ENCODE measurements at places on chromosomes 4 and X. TPM values are rescaled to one million over a fixed set of nuclear protein-coding genes. Genes with fewer than 3 reads are reported as not detected.

GRCh38 chrX:68794461-68794860, 34.4 kb upstream of the EFNB1 start:
- H3K4me1 ChIP-seq: no peaks in the 10 kb centered on the region
- H3K27ac ChIP-seq: no peak overlapping the region

GRCh38 chrX:133215017-133215416, 3.1 kb downstream of the TFDP3 start:
- no peak overlapping the region for H3K27ac ChIP-seq
- H3K4me3 ChIP-seq: no peak overlapping the region
- H3K27me3 ChIP-seq: no peaks in the 10 kb centered on the region
- no peak for DNase-seq

DNA sequence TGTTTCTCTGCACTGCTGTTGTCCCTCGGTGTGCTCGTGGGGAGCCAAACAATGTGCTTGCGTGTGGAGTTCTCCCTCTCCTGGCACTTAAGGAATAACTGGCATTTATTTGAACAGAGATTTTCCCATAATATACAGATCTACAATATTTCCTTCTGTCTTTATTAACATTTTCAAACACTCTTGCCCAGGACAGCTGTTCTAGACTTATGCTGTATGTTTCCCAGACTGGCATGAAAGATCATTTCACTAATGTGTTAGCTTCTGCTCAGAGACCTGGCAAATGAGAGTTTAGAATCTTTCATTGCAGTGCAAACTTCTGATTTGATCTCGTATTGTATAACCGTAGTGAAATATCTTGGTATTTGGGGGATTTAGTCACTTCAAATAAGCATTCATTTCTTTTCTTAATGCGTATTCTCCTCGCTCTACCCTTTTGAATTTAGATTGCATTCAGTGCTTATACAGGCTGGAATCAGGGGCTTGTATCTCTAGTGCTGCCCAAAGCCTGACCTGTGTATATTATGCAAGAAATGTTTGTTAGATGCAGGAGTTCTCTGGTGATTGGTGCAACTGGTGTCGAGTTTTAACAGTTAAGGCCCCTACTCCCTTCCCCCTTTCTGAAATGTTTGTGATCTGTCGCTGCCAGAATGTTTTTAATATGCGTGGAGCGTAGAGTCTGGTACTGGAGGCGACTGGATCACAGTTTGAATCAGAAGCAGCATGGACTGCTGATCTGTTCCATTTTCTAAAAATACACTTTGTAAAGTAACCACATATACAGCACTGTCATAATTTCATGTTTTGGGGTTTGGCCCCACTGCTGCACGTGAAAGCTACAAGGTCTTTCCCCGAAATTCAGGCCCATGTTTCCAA, 326.3 kb downstream of the ARHGAP10 start:
- no peaks in the 10 kb centered on the region for H3K36me3 ChIP-seq
- no peaks in the 10 kb centered on the region for H3K27me3 ChIP-seq
- H3K4me3 ChIP-seq: no peak overlapping the region
- DNase-seq: no peak
- peaks cover 36% of the 10 kb centered on the region for H3K4me1 ChIP-seq
- no peak overlapping the region for H3K27ac ChIP-seq

DNA sequence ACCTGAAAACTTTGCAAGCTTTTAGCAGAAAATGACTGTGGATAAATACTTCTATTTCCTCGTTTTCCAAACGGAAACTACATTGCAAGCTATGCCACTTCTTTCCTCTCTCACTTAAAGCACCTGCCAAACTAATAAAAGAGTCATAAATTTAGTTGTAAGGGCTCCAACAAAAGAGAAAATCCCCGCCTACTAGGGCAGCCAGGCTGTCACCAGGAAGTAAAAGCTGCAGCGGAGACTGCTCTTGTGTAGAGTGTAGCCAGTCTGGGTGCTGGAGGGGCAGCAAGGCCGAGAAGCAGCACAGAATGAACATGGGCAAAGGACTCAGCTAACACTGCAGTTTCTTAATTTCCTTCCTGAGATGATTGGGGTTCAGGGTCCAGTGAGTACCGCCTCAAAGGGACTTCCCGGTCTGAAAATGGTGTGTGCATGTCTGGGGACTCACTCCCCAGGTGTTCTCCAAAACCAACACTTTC, 89.3 kb upstream of the MAML3 start:
- H3K27ac ChIP-seq: peak overlapping the region; percentile 54
- no peak overlapping the region for H3K4me3 ChIP-seq
- H3K4me1 ChIP-seq: peaks cover 32% of the 10 kb centered on the region
- H3K36me3 ChIP-seq: no peaks in the 10 kb centered on the region
- no peaks in the 10 kb centered on the region for H3K27me3 ChIP-seq
- peak; percentile 63 for DNase-seq

DNA sequence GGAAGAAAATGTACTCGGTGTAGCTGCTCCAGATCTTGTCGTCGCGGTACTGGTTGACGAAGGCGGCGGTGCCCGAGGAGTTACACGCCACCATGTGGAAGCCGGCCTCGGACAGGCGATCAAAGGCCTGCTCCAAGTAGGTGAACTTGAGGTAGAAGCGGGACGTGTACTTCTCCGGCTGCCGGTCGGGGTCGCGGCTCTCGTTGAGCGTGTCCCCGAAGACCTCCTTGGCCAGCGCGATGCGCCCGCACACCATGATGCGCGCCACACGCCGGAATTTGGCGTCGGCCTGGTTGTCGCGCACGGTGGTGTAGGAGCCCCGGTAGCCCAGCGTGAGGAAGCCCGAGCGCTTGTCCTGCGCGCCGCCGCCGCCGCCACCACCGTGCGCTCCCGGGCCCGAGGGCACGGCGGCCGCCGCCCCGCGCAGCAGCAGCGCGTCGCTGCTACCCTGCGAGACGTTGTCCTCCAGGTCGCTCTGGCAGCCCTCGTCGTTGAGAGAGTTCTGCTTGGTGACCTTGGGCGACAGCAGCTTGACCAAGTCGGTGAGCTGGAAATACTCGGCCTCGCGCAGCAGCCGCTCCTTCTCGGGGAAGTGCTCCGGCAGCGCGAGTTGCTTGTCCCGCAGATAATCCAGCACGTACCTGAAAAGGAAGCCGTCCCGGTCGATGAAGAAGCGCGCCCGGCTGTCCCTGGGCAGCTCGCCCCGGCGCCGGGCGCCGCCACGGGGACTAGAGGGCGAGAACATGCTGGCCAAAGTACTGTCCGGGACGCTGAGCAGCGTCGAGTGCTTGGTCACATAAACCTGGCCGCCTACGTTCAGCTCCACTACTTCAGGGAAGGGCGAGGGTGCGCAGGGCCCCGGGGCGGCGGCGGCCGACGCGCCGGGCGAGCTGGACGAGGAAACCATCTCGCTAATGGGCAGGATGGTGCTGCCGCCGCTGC, 775 bp downstream of the KCTD8 start:
- H3K36me3 ChIP-seq: no peaks in the 10 kb centered on the region
- H3K4me3 ChIP-seq: peak overlapping the region; percentile 33
- no peaks in the 10 kb centered on the region for H3K4me1 ChIP-seq

DNA sequence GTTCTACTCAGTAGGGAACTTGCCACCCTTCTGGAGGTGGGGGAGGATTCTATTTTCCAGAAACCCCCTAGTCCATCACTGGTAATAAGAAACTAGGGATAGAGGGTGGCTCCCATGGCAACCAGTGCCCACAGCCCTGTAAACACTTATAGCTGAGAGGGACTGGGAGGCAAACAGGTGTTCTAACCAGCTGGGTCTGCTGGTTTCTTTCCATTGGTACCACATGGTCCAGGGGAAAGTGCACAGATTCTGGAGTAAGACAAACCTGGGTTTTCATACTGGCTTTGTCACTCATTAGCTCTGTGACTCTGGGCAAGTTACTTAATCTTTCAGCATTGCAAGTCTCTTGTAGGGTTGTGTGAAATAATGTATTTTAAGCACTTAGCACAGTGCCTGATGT, 26.9 kb downstream of the IGSF1 start:
- no peaks in the 10 kb centered on the region for H3K36me3 ChIP-seq
- no peak overlapping the region for H3K27ac ChIP-seq
- no peak overlapping the region for H3K4me3 ChIP-seq
- no peak for DNase-seq
- no peaks in the 10 kb centered on the region for H3K4me1 ChIP-seq

DNA sequence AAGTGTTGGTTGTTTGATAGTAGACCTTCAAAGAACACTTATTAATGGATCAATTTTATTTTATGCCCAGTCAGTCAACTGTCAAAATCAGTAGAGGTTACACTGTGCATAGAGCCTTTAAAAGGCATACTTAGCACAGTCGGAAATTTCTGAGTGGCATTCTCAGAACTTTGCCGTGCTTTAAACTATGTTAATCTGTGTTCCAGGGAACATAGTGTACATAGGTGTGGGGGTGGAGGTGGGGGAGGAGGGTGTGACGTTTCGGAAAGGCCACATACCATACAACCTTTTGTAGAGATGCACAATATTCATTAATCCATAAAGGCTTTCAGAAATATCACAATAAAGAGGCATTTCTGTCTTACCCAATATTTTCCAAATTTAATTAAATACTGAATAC, 75.8 kb downstream of the RS1 start:
- H3K27me3 ChIP-seq: peaks cover 15% of the 10 kb centered on the region
- H3K4me1 ChIP-seq: no peaks in the 10 kb centered on the region
- no peak overlapping the region for H3K4me3 ChIP-seq
- no peak for DNase-seq
- no peak overlapping the region for H3K27ac ChIP-seq
- no peaks in the 10 kb centered on the region for H3K36me3 ChIP-seq

GRCh38 chr4:57110640-57111511, 691 bp upstream of the IGFBP7 start:
- H3K27ac ChIP-seq: no peak overlapping the region
- peak overlapping the region; percentile 42 for H3K4me3 ChIP-seq
- peaks cover 46% of the 10 kb centered on the region for H3K27me3 ChIP-seq
- no peaks in the 10 kb centered on the region for H3K4me1 ChIP-seq
- peak; percentile 67 for DNase-seq

DNA sequence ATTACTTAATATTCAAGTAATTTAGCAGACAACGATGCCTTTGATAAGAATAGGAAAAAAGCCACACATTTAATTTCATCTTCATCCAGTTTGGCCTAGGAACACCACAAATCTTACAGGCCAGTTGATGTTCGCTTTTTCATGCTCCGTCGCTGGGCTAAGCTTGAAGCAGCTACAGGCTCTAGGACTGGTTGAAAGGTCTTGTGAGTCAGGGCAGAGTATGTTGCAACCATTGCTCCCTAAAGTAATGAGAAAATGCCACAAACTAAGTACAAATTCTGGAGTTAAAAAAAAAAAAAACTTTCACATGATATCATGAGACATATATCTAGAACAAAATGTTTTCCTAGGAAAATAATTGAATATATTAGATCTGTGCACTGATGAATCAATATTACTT, 123.8 kb downstream of the RPS6KA6 start:
- no peak for DNase-seq
- H3K36me3 ChIP-seq: no peaks in the 10 kb centered on the region
- no peak overlapping the region for H3K27ac ChIP-seq
- H3K27me3 ChIP-seq: no peaks in the 10 kb centered on the region
- H3K4me1 ChIP-seq: no peaks in the 10 kb centered on the region
- H3K4me3 ChIP-seq: no peak overlapping the region

DNA sequence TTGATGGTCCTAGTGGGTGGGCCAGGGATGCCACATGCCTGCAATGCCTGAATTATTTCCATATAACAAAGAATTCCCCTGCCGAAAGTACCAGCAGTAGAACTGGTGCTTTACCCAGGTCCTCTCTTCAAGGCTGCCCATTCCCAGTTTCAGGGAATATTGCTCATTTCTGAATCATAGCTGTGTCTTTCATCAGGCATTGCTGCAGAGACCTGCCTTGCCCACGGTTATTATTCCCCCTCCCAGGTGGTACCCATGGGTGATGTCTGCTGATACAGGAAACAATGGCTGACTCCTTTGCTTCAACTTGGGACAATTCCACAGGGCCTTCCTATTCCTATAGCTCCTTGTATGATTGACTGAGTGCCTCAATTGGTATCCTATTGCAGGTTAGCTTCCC, 9.7 kb upstream of the IQCM start:
- peaks cover 10% of the 10 kb centered on the region for H3K4me1 ChIP-seq
- H3K36me3 ChIP-seq: no peaks in the 10 kb centered on the region
- no peak overlapping the region for H3K27ac ChIP-seq
- H3K4me3 ChIP-seq: no peak overlapping the region
- no peaks in the 10 kb centered on the region for H3K27me3 ChIP-seq

- H3K4me3 ChIP-seq: no peak overlapping the region
- H3K27me3 ChIP-seq: no peaks in the 10 kb centered on the region
- no peak for DNase-seq
These were observed 66.3 kb upstream of the STX18 start for GRCh38 chr4:4608214-4608537.

DNA sequence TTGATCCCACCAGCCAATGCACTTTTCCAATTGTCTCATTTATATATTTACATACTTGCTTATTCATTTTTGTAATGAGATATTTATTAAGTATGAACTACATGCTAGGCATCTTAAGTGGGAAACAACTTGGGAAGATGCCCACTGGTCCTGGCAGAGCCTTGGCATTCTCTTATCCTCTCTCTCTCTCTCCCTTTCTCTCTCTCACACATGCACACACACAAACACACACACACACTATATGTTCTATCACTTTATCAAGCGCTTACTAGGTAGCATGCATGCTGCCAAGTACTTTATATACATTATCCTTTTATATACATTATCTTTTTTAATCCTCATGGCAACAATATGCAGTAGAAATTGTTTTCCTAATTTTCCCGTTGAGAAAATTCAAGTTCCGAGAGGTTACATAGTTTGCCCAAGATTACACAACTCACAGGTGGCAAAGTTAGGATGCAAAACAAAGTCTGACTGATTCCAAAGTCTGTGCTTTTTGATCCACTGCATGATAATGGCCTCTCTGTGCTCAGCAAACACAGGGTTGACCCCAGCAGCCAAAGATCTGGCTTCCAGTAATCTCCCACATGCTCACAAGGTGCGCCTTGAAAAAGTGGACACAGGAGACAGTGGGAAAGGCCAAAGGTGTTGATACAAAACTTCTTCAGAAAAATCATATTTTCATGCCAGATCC, 173.1 kb upstream of the KLF3 start:
- no peaks in the 10 kb centered on the region for H3K27me3 ChIP-seq
- DNase-seq: no peak
- H3K4me1 ChIP-seq: peaks cover 19% of the 10 kb centered on the region
- no peak overlapping the region for H3K4me3 ChIP-seq
- no peaks in the 10 kb centered on the region for H3K36me3 ChIP-seq

DNA sequence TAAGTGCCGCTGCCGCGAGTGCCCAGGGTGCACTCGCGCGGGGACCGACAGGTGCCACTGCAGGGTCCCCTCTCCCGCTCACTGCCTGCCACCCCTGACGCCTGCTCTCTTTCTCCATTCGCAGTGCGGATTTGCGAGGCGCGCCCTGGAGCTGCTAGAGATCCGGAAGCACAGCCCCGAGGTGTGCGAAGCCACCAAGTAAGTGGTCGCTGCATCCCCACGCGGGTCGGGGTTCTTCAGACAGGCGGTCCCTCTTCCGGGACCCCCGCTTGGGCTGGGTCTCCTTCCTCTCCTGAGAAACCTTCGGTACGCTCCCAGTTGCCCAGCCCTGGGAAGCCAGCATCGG, 547 bp downstream of the GUCY1A1 start:
- peaks cover 56% of the 10 kb centered on the region for H3K27me3 ChIP-seq
- peak overlapping the region; percentile 44 for H3K4me3 ChIP-seq
- no peaks in the 10 kb centered on the region for H3K4me1 ChIP-seq

GYPE gene
- total RNA-seq: 1.2 TPM

NSUN7 gene
- 1.1 TPM for total RNA-seq

NEUROG2 gene
- not detected for total RNA-seq

SSX4B gene
- total RNA-seq: not detected

XG gene
- total RNA-seq: 7.7 TPM

NSG1 gene
- 2.7 TPM for total RNA-seq

KCND1 gene
- 3.6 TPM for total RNA-seq

All from A673 (cell line).